Activated naive CD4-positive, alpha-beta T cell treated with anti-CD3 and anti-CD28 coated beads, Interleukin-2, amount 50 U/mL, for 72 hours (primary cell): ENCODE measurements at places on chromosomes 11 and 22. TPM values are rescaled to one million over a fixed set of nuclear protein-coding genes. Genes with fewer than 3 reads are reported as not detected.
A peak's percentile ranks its signal among the peaks of the same experiment; 100 is the strongest.

GRCh38 chr11:108125096-108125495, 3.7 kb downstream of the ACAT1 start:
- DNase-seq = no peak

MUC2 gene
- total RNA-seq = not detected

DNA sequence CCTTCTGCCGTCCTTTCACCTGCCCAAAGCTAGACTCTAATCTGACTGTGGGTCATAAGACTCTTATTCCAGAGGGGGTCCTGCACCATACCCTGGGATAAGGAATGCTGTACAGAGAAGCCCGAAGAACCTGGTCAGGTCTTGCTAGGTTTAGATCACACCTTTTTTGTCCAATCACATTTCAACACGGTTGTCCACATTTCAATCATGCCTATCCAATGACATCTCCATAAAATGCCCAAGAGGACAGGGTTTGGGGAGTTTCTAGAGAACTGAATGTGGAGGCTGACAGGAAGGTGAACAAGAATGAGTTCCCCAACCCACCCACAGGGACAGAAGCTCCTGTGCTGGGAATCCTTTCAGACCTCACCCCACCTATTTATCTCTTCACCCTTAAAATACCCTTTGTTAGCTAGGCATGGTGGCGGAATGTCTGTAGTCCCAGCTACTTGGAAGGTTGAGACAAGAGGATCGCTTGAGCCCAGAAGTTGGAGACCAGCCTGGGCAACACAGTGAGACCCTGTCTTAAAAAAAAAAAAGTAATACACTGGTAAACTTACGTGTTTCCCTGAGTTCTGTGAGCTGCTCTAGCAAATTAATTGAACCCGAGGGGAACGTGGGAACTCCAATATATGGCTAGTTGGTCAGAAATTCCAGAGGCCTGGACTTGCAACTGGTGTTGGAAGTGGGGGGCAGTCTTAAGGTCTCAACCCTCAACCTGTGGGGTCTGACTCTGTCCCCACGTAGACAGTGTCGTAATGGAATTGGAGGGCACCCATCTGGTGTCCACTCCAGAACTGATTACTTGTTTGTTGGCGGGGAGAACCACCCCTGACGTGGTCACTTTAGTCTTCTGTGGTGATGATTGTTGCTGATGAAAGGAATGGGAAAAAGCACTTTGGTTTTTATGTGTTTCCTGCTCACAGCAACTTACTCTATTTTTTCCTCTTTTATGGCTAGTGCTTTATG, 17.8 kb downstream of the TCIRG1 start:
- no peak for DNase-seq

SOX6 gene
- not detected for total RNA-seq

MPZL3 gene
- 93.0 TPM for total RNA-seq

- DNase-seq = no peak
Observed at GRCh38 chr11:76085270-76085669, 121.0 kb downstream of the WNT11 start.

DNA sequence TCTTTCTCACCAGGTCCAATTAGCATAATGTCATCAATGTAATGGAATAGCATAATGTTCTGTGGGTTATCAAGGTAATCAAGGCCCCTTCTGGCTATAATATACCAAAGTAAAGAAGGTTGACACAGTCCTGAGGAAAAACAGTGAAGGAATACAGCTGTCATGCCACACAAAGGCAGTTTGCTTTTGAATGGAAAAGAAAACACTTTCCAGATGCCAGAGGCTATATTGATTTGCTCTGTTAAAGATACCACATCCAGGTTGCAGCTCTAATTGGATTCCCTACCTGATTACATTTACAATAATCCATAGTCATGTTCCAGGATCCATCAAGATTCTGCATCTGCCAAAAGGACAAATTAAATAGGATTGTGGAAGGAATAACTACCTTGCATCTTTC, 22.3 kb upstream of the CLPB start:
- no peak for DNase-seq

DNA sequence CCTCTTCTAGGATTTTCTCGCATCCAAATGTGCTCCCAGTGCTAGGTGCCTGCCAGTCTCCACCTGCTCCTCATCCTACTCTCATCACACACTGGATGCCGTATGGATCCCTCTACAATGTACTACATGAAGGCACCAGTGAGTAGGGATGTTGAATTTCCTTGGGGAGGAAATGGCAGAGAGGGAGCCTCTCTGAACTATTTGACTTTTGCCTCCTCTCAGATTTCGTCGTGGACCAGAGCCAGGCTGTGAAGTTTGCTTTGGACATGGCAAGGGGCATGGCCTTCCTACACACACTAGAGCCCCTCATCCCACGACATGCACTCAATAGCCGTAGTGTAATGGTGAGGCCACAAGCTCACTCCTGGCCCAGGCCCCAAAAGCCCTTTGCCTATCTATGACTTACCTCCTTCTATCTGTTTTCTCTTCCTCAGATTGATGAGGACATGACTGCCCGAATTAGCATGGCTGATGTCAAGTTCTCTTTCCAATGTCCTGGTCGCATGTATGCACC, 2.5 kb downstream of the TAF10 start:
- peak; percentile 45 for DNase-seq

- no peak for DNase-seq
Observed at GRCh38 chr22:43627485-43628213, 184.5 kb downstream of the EFCAB6 start.

MYO7A gene
- total RNA-seq = not detected

DNA sequence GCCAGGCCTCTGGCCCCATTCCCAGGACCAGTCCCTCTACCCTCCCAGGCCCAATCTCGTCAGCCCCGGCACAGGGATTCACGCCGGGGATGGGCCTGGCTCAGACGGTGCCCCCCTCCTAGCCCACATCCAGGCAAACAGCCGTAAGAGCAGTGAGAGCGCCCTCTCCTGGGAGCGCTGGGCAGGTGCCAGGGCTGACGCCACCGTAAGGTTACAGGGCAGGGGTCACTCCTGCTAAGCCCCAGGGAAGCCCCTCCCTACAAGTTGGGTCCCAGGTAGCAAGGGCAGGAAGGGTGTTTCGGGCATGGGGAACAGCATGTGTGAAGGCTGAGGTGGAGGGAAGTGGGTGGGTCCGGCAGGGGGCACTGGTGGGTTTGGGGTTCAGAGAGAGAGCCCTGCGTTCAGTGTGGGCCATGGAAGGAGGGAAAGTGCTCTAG, 19.2 kb upstream of the PPARA start:
- no peak for DNase-seq

GRCh38 chr11:7637447-7638157, 35.7 kb downstream of the CYB5R2 start:
- no peak for DNase-seq

DNA sequence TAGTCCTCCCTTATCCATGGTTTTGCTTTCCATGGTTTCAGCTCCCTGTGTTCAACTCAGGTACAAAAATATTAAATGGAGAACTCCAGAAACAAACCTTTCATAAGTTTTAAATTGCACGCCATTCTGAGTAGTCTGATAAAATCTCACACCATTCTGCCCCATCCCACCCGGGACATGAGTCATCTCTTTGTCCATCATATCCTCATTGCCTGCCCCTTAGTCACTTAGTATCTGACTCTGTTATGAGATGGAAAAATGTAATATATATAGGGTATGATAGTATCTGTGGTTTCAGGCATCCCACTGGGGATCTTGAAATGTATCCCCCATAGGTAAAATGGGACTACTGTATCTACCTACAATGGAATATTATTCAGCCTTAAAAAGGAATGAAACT, 35.5 kb upstream of the FGF3 start:
- DNase-seq = no peak

SSTR3 gene
- 5.2 TPM for total RNA-seq

SCUBE2 gene
- 0.61 TPM for total RNA-seq

DNA sequence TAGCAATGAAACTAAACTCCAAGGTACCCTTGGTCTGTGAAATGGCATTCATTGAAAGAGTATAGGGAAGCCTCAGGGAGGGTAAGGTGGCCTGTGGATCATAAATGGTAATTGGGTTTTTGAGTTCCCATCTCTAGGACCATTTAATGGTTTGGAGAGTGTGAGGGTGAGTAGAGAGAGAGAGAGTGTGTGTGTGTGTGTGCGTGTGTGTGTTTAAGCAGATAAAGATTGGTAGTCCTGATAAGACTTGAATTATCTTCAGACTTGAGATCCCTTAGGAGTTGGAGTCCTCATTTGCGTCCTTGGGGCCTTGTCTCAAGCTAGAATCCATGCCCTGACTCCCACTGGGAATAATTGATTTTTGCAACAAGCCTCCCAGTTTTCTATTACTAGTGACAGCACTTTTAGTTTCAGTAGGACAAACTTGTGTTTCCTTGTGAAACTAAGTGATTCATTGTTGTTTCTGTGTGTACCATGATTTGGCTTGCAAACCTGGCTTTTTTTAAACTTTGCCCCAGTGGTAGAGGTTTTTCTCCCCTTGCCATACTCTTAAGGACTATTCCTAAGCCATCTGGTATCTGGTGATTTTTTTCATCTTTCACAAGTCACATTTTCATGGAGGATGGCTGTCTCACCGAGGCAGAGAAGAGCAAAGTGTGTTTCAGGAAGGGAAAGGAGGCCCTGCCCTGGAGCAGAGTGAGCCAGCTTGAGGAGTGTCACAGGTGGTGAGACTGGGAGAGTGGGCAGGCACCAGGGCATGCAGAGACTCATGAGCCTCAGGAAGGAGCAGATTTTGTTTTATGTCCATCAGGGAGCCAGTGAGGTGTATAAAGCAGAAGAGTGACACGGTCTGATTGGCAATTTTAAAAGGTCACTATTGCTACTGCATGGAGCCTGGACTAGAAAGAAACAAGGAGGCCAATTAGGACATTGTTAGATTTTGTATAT, 26.7 kb downstream of the ALKBH3 start:
- DNase-seq = no peak

DNA sequence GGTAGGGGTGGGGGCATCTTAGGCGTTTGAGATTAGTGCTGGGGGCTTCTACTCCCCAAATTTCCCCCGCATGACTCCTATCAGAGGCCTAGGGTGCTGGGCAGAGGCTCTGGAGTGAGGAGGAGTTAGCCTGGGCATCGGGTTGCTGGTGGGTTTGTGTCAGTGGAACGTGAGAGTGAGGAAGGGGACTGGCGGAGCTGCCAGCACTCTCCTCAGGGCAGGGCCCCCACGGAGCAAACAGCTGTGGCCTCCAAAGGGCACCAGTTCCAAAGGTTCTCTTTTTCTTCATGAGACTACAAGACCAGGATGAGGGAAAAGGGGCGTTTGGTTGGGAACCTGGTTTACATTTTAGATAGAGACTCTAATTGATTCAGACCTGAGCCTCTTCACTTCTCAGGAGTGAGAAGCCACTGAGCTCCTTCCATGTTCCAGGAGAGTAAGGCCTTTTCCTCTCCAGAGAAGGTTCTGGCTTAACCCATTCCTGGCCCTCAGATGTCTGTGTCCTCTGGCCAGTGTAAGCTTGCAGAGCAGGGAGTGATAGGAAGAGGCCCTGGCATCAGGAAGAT, 35.6 kb upstream of the CDON start:
- no peak for DNase-seq

GRCh38 chr11:131760091-131761061, 390.0 kb downstream of the NTM start:
- no peak for DNase-seq

- no peak for DNase-seq
Observed at GRCh38 chr11:82038154-82038553, 695.5 kb downstream of the FAM181B start.

DNA sequence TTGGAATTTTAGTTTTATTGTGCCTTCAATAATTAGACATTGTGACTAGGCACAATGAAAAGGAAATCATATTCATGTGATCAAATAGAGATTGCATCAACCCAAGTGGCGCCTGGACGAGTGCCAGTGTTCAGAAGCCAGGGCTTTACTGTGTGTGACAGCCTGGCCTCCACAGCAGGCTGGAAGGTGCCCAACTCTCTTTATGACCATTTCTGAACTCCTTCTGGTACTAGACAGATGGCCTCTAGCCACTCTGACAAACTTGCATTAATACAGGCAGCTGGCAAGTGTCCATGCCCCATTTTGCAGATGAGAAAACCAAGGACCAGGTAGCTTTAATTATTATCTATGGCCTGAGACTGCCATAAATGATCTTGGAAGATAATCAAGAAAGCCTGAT, 8.3 kb upstream of the POU2AF1 start:
- DNase-seq = no peak

DNA sequence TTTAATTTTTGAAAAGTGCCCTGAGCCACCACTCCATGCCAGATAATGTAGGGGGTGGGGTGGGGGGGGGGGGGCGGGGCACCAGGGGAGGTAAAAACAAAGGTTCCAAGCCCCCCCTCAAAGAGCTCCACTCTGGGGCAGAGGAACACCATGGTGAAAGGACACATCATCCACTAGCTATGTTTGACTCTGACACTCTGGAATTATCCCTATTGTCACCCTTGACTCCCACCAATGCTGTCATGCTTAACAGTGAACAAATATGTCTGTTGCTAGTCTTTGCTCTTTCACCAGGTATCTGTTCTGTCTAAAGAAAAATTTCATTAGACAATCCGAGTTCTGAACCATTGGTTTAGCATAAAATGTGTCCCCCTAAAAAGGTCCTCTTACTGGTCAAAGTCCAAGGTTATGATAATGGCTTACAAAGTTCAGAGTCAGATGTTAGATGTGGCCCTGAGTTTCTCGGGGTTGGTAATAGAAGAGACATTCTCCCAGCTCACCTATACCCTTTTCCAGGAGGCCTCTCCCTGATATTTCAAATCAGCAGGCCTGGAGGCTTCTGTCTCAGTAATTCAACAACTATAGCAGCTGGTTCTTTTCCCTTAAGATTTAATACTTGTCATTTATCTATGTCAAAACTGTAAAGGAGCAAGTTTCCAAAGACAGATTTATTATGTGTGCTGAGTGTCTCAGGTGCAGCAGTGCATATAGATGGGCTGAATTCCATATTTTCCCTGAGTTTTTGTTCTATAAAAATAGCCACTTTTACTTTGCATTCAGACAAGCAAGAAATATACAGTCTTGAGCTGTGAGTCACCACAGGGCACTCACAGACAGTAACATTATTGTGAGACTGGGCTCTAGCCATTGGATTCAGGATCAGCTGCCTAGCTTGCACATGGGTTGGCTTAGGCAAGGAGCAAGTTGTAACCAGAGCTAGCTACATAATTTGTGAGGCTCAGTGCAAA, 174.1 kb downstream of the CSNK2A3 start:
- no peak for DNase-seq

OR51B2 gene
- not detected for total RNA-seq

APOA1 gene
- total RNA-seq = 0.84 TPM

B3GAT1 gene
- 0.23 TPM for total RNA-seq

- no peak for DNase-seq
Observed at GRCh38 chr11:30445056-30445455, 122.2 kb downstream of the ARL14EP start.

LMNTD2 gene
- total RNA-seq = 5.8 TPM

DNA sequence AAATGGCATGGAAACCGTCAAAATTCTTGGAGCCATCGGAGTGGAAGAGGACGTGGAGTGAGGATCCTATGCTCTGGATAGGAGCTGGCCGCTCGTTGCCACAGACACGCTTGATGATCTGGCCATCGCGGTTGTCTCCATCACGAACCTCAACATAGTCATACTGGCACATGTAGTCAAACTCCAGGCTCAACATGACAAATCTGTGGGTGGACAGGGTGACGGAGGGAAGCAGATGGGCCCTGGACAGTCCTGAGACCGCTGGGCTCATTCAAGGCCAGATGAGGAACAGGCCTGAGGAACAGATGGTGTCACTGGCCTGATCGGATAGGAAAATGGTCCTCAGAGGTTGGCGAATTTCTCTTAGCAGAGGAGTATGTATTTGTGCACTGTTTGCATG, 51.3 kb upstream of the SLC1A2 start:
- DNase-seq = no peak

- no peak for DNase-seq
Observed at GRCh38 chr11:16195651-16196050, 160.7 kb downstream of the SOX6 start.

- no peak for DNase-seq
Observed at GRCh38 chr22:49156662-49157285, 670.9 kb downstream of the BRD1 start.
